ENCODE measurements at places on chromosomes 6 and 20. TPM values are rescaled to one million over a fixed set of nuclear protein-coding genes. Genes with fewer than 3 reads are reported as not detected.

USP49 gene
- total RNA-seq: 17.8 TPM

MEP1A gene
- total RNA-seq: not detected

OLIG3 gene
- total RNA-seq: not detected

RHAG gene
- total RNA-seq: not detected

POU5F1 gene
- 0.86 TPM for total RNA-seq

GGT7 gene
- total RNA-seq: 0.98 TPM

TRAPPC3L gene
- not detected for total RNA-seq

MOXD1 gene
- 0.74 TPM for total RNA-seq

MARCKS gene
- 3.9 TPM for total RNA-seq

LZTS3 gene
- 4.2 TPM for total RNA-seq

SUMO4 gene
- total RNA-seq: 4.2 TPM
